ENCODE measurements at places on chromosomes 16 and 17. TPM values are rescaled to one million over a fixed set of nuclear protein-coding genes. Genes with fewer than 3 reads are reported as not detected.

Gene TBC1D3I
- total RNA-seq, result not detected

Gene HOXB1
- total RNA-seq, result not detected

Gene TPSD1
- total RNA-seq, result not detected

Gene AURKB
- total RNA-seq, result 146 TPM

Gene SNX20
- total RNA-seq, result not detected

Gene KCNJ18
- total RNA-seq, result not detected

Gene MT1F
- total RNA-seq, result 20.2 TPM

Gene LLGL2
- 20.1 TPM for total RNA-seq

Gene FOXF1
- total RNA-seq, result 0.03 TPM

Gene KRT28
- not detected for total RNA-seq

Gene KCNJ2
- total RNA-seq, result 0.05 TPM

Gene MFSD11
- 21.3 TPM for total RNA-seq

Gene ARMC5
- 6.3 TPM for total RNA-seq

Gene CYGB
- 1.4 TPM for total RNA-seq

Gene GPR179
- total RNA-seq, result 0.03 TPM

Gene C17orf107
- 0.26 TPM for total RNA-seq

Gene FOXL1
- total RNA-seq, result 1.5 TPM

Gene TBX6
- total RNA-seq, result 0.29 TPM

Gene MT1E
- total RNA-seq, result not detected

Gene KRTAP2-1
- total RNA-seq, result not detected

Gene CLEC19A
- total RNA-seq, result 0.08 TPM

Gene SOX9
- 12.2 TPM for total RNA-seq

Gene CD68
- total RNA-seq, result 33.6 TPM

Gene HSF5
- not detected for total RNA-seq

Gene LGALS9B
- total RNA-seq, result not detected

Gene ZFPM1
- 5.6 TPM for total RNA-seq

Gene ZNF207
- 207 TPM for total RNA-seq

Gene OTOP2
- 0.09 TPM for total RNA-seq

Gene ZNF689
- 9.9 TPM for total RNA-seq

Gene HSD17B2
- 0.14 TPM for total RNA-seq

Gene ERCC4
- 8.5 TPM for total RNA-seq

Gene ZPBP2
- total RNA-seq, result not detected

Gene ZFHX3
- total RNA-seq, result 19.6 TPM

Gene GINS2
- 27.4 TPM for total RNA-seq

Gene PDPR
- total RNA-seq, result 19.2 TPM

Gene P2RX1
- total RNA-seq, result not detected

Gene CCL2
- total RNA-seq, result 10.8 TPM

Gene TAT
- total RNA-seq, result not detected
